ENCODE measurements at places on chromosomes 11 and 22.
A peak's percentile ranks its signal among the peaks of the same experiment; 100 is the strongest.

DNA sequence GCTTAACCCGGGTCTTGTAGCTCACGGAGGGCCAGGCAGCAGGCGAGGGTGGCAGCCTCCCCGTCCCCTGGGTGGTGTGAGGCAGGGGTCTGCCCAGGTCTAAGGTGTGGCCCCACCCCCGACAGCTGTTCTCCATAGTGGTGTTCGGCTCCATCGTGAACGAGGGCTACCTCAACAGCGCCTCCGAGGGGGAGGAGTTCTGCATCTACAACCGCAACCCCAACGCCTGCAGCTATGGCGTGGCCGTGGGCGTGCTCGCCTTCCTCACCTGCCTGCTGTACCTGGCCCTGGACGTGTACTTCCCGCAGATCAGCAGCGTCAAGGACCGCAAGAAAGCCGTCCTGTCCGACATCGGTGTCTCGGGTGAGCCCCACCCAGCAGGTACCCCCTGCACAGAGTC is 24.4 kb downstream of the SYNGR1 start:
- no peak for DNase-seq

DNA sequence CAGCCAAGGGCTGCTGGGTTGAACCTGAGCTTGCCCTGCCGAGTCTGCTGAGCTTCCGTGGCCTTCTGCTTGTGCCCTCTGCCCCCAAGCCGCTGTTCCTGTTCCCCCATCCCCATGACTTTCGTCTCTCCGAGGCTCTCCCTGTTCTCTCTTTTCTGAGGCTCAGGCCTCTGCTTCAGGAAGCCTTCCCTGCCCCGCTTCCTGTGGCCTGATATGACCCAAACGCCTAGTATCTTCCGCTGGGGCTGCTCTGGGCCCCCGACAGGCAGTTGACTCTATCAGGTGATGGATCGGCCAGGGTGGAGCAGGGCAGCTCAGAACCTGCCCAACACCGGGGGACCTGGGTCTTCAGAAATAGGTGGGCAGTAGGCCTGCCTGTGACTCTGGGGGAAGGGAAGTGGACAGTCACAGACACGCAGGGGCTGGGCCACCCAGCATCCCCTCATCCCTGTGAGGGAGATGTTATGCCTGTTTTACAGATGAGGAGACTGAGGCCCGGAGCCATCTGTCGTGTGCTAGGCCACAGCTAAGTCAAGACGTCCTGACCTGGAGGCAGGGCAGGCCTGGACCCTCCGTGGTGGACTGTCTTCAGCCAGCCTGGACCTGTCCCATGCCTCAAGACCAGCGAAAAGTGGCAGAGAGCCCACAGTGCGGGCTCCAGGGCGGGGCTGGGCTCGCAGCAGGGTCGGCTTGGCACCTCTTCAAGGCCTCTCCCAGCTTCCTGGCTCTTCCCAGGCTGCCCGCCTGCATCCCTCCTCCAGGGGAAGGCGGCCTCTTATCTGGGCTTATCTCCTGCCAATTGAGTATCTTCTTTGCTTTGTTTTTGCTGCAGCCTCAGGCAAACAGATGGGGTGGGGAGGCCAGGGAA is 16.2 kb downstream of the BAD start:
- DNase-seq, result no peak

DNA sequence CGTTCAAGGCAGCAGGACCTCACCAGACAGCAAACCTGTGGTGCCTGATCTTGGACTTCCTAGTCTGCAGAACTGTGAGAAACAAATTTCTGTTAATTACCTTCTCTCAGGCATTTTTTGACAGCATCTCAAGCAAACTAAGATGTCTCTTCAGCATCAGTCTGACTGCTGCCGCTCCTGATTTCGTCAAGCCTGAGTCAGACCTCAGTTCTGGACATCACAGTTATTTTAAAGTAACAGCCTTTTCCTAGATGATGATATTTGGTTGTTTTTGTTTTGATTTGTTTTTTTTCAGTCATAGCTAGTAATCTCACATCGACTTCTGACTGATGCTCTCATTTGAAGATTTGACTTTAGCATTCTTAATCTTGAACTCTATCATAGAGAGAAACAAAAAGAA is 71.9 kb downstream of the BLID start:
- no peak for DNase-seq

DNA sequence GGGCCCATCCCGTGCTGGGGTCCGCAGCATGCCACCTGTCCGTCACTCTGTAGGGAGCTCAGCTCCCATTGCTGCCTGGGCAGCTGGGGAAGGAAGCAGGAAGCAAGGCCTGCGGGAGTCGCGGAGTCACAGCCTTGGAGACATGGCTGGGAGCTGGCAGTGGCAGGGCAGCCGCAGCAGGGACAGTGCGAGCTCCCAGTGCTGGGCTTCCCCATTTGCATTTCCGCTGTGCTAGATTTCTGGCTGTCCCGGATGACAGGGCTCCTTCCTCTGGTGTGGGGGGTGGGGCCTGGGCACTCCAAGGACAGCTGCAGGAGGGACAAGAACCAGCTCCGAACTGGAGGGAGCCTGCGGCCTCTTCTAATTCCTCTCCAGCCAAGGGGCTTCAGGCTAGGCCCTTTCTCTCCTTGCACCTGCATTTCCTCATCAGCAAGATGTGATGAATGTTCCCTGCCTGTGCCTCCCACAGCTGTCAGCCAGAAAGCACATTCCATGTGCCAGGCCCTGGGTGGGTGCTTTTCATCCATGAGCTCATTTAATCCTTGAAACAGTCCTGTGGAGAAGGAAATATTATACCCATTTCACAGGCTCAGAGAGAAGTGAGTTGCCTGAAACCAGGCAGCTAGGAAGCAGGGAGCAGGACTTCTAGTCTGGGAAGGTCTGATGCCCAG is 48.0 kb downstream of the MYO7A start:
- DNase-seq, result no peak

DNA sequence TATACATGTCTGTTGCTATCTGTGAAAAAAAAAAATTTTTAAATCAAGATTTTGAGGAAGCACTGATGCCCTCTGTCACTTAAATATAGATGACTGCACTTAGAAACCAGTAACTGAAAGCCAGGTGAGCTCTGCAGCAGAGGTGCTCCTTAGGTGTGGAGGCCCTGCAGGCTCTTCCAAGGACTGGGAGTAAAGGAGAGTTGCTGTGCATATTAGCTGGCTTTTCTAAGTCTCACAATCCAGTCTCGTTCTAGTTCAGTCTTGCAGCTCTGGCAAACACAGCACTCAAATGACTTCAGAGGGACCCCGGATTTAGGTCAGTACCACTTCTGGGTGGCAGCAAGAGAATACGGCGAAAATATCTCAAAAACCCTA is 61.0 kb downstream of the LARGE2 start:
- DNase-seq, result no peak

DNA sequence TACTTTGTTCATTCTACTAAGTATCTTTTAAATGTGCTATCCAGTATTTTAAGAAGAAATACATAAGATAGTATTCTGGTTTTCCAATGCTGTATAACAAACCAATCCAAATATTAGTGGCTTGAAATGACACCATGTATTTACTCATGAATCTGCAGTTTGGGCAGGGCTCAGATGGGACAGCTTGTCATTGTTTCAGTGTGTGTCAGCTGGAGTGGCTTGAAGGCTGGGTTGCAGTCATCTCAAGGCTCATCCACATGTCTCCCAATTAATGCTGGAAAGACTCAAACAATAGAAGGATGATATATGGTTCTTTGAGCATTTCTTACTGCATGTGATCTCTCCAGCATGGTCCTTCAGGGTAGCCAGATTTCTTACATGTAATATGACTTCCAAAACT is 146.2 kb downstream of the ARHGAP42 start:
- no peak for DNase-seq

DNA sequence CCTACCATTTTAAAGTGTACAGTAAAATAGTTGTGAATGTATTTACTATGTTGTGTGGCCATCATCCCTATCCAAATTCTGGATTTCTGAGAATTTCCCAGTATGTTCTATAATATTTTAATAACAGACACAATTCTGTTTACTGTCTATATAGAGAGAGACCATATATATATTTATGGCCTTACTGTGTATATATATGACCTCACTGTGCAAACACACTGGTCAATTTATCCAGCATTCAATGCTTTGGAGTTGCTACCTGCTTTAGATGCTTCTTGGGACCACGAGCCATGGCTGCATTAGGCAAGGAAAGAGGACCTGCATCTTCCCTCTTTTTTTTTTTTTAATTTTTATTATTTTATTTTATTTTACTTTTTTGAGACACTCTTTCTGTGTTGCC is 40.2 kb downstream of the SWAP70 start:
- no peak for DNase-seq

GRCh38 chr11:35483131-35483820 is 42.1 kb downstream of the PAMR1 start:
- DNase-seq, result no peak

DNA sequence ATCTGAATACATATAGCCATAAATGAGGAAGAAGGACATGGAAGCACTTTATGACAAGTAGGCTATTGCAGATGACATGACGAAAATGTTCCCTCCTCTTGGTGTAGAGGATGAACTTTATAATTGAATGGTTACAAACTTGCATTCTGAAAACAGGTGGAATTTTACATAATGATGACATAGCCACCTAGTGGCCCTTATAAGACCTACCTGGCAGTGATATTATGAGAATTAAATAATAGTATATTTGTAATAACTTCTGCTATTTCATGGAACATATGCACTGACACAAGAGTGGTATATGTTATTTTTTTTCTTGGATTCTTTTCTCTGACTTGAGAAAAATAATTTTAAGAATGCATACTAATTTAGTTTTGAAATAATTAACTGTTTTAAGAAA is 22.9 kb downstream of the TRIM22 start:
- no peak for DNase-seq

DNA sequence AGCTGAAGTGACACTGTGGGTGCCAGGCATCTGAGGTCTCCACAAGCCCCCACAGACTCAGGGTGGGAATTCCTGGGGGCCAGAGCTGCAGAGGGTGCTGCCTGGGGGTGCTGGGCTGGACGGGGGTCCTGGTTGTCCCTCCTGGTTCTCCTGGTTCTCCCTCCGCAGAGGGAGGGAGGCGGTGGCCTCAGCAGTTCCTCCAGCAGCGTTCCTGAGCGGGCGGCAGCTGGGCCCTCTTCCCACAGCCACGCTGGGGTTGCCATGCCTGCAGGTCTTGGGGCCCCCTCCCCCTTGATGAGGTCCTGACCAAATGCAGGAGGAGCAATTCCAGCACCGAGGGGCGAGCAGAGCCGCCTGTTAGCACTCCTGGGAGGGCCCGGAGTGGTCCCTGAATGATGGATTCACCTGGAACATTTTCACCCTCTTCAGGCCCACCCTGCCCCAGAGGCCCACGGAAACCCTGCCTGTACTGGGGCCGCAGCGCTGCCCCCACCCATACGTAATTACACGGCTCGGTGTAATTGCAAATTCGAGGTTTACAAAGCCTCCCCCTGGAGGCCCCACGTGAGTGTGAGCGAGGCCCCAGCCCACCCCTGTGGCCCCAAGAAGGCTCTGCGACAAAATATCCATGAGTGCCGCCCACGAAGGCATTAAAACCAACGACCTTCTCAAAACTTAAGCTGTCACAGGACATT is 635 bp downstream of the C11orf21 start:
- no peak for DNase-seq

GRCh38 chr22:18013436-18013835 is 10.9 kb downstream of the MICAL3 start:
- no peak for DNase-seq

GRCh38 chr22:43230971-43231723 is 44.2 kb upstream of the TTLL12 start:
- DNase-seq, result peak; percentile 38

GRCh38 chr22:41152902-41153301 is 52.2 kb upstream of the L3MBTL2 start:
- no peak for DNase-seq

GRCh38 chr22:30205281-30206115 is 41.1 kb downstream of the LIF start:
- DNase-seq, result no peak

DNA sequence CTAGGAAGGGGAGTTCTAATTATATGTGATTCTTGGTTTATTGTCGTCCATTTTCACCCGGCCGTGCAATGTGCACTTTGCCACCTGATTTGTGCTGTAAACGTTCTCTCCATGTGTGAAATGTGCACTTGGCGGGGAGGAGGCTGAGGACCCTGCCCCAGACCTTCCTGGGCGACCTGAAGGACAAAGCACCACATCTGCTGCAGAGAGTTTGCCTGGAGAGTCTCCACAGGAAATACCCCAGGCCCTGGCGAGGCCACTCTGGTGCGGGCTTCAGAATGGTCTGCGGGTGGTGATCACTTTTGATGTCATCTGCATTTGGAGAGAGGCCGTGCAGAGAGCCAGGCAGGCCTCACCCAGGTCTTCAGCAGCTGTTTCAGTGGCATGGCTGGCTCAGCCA is 224.7 kb downstream of the BRD1 start:
- no peak for DNase-seq

- DNase-seq, result no peak
These were observed 145.2 kb downstream of the DBX1 start for GRCh38 chr11:20015101-20015500.

DNA sequence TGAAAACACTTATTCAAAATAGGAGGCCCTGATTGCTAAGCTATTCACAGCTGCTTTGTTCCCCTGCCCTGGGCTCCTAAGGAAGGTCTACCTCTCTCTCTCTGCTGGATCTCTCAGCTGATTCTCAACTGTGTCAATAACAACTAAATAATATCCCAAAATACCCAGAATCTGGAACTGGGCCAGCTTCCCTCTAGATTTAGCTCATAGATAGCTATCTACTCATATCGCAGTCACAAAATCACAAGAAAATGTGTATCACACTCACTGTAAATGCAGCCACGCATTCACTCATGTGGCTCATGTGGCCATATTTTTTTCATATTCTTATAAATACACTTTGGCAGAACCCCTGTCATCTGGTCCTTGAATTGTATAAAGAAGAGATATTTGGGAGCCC is 555.1 kb downstream of the OPCML start:
- DNase-seq, result no peak

DNA sequence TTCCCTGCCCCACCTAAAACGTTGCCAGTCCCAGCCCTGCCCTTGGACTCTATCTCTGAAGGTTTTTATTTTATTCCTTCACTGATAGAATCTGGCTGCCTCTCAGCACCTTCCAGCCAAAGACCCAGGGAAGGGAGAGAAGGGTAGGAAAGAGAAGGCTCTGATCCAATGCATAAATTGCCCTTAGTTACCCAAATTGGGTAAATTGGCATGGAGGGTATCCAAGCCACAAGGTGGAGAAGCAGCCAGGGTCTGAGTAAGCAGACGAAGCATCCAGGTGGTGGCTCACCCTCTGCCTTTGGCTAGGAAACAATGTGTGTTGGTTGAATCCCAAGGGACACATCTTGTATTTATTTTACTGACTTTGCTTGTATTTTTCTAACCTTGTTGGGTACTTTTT is 89.0 kb downstream of the FEZ1 start:
- DNase-seq, result no peak

GRCh38 chr22:42336527-42337227 is 66.2 kb upstream of the TCF20 start:
- no peak for DNase-seq

- DNase-seq, result no peak
These were observed 14.4 kb upstream of the CDC42EP1 start for GRCh38 chr22:37545703-37546436.

- DNase-seq, result no peak
These were observed 7.3 kb upstream of the PLEKHA7 start for GRCh38 chr11:17021511-17021910.

- no peak for DNase-seq
These were observed 61.7 kb downstream of the ETS1 start for GRCh38 chr11:128525411-128526243.
